ENCODE measurements at places on chromosomes 3 and 15.

- ATAC-seq: no peak
These were observed 222.7 kb downstream of the XXYLT1 start for GRCh38 chr3:195048059-195048905.

DNA sequence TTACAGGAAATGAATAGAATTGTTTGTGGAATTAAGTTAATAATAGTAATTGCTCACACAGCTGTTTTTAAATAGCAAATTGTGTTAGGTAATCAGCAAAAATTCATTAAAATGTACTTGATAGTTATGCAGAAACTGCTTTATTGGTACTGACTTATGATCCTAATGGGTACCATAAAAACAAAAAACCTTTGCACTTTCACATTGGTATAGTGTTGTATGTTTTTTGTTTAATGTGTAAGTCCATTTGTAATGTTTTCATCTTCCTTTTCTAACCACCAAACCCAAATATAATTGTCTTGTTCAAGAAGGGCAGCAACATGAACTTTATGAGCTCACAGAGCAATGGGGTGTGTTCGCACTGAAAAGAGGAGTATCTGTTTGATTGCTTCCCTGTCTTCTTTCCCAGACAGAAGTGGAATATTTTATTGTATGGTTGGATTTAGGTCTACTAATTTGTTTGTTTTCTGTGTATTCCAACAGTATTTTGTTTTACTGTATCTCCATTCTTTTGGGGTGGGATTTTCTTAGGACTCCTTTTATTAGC lies 135.8 kb downstream of the TCF12 start:
- no peak for ATAC-seq

DNA sequence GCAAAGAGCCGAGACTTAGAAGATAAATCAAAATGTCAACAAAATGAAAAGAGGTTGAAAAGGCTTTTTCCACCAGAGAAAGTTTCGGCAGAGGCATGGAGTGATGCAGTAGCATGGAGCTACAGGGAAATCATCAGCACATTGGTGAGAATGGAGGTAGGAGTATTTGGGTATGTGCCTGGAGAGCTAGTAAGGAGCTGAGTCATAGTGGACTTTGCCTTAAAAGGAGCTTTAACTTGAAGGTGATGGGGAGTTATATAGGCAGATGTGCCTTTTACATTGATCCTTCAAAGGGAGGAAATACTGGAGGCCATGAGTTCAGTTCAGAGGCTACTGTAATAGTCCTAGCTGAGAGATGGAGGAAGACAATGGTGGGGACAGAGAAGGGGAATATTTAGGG lies 44.3 kb downstream of the IL5RA start:
- peak; percentile 49 for ATAC-seq

DNA sequence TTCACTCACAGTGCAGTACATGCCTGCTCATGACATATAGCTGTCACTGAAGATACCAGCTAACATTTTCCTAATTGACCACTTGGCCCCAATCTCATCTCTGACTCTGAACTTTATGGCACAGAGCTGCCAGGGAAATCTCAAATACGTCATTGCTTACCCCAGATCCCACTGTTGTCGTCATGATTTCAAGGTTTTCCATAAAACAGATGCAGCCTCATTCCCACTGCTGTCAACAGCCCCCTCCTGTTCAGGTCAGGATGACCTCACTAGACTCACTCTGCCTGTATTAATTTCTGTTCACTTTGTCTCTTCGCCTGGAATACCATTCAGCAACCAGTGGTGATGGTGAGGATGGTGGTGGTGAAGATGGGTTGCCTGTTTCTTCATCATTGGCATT lies 262.6 kb upstream of the TPM1 start:
- ATAC-seq: no peak
